PC-9 (cell line): ENCODE measurements at places on chromosomes 7 and 10.

DNA sequence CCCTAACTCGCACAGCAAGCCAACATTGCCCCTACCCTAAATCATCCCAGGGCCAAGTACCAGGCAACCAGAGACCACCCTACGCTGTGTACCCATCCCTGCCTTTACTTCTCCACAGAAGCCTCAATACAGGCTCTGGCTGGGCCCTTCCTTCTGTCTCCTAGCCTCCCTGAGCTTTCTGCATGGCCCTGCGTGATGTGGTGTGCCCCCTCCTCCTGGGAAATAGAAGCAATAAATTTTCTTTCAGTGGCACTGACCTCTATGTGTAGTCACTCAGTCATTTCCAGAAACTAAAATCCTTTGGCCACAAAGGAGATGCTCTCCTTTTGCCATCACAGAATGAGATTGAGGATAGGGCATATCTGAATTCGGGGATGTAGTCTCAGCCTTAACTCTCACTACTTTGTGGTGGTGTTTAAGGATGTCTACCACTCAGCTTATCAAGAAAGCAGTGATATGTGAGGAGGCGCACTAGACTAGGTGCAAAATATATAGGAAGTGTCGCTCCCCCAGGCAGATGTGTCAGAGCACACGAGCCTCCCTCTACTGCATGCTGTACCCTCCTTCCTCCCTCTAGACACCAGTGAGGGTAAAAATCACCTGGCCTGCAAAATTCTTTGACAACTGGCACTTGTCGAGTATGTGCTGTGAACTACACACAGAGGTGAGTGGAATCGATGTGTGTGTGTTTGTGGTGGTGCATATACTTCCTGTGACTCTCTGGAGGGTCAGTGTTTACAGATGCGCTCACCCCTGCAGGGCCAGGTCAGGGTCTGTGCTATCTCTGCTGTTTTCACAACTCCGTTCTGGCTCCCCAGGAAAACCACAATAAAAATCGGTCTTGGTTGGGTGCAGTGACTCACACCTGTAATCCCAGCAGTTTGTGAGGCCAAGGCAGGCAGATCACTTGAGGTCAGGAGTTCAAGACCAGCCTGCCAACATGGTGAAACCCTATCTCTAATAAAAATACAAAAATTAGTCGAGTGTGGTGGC, 825.9 kb upstream of the IGFBP3 start:
- peak; percentile 28 for DNase-seq

DNA sequence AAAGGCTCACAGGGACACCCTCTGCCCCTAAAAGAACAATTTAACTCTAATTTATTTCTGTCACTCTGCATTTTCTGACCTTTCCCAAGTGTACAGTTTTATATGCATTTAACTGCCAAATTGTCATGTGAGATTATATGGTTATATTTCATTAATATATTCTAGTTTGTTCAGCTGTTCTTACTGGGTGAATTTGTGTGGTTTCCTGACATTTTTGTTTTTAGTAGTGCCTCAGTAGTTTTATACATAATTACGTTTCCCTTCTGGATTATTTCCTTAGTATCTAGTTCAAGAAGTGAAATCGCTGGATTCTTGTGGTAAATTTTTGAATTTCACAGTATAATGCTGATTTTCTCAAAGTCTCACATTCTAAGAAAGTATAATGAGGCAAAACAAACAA, 41.3 kb downstream of the EGFR start:
- no peak for DNase-seq

DNA sequence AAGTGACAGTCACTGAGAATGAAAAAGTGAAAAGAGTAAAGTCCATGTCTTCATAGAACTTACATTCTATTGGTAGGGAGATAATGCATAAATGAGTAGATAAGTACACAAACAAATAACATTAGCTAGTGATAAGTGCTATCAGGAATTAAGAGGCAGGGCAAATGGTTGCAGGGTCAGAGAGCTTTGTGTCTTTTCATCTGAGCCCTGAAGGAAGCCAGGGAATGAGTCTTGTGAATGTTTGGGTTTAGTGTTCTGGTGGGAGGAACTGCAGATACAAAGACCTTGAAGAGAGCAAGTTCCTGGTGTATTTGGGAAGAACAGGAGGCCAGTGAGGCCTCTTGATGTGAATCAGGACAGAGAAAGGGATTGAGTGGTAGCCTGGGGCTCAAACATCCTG, 183.8 kb downstream of the CTTNBP2 start:
- DNase-seq: no peak

DNA sequence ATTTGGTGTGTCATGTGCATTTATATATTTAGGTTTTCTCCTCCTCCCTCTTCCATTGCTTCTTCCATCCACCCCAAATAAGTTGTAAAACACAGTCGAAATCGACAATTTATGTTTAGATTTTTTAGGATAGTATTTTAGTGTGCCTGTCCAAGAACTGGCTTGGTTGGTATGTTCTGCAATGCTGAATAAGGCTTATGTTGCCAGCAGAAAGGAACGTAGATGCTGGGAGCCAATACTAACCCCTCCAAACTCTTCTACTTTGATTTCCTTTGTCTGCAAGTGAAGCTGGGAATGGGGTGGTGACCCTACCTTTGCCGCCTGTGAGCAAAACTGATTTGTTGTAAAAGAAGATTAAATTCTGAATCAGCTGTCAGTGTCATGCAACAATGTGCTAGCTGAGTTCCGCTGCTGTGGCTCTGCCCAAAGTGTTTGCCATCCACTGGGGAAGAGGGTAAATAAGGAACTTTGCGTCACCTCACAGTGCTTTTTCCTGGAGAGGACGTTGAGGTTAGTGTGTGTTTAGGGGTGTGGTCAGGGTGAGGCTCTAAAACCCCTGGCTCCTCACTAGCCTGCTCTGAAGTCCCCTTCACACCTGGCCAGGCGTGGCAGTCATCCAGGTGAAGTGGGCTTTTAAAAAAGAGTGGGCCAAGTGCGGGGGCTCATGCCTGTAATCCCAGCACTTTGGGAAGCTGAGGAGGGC, 44.4 kb downstream of the TACC2 start:
- DNase-seq: no peak
